ENCODE measurements at places on chromosomes 5 and 9.

- DNase-seq = no peak
These were observed 12.6 kb downstream of the CRB2 start for GRCh38 chr9:123368536-123369153.

- no peak for DNase-seq
These were observed 15.8 kb downstream of the GABRB2 start for GRCh38 chr5:161530700-161531099.

DNA sequence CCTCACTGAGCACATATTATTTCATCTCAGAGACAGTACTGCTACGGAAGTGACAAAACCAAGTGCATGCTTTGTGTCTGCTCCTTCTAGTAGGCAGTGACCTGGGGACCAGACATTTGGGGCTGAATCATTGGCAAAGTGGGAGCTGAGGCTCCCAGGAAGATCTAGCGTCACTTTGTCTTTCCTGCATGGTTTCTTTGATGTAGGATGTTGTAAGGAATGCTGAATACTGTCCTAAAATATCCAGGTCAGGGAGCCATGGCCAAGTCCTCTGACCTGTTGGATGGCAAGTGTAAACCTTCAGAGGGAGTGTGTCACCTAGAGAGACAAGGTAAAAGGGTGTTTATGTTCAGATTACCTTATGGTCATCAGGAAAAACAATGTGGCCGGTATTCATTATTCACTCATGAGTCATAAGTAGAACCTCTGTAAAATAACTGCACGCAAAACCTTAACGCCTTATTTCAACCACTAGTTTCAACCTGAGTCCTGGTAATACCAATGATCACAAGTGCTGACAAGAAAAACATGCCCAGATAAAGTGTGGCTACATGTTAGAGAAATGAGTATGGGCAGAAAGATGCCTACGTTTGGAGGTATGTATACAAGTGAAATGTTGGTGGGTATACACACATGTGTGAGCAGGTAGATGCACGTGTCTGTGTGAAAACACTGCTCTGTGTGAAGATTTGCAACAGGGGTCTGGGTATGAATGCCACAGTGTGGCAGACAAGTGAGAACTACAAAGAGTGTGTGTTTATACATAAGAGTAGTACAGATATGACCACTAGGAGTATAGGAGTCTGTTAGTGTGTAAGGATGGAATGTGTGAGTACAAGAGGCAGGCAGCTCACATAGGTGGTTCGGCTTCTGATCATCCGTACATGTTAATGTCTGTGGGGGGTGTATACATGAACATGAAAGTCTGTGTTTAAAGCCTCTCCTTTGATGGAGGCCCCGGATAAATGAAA lies 263.9 kb downstream of the SPOCK1 start:
- DNase-seq = no peak

DNA sequence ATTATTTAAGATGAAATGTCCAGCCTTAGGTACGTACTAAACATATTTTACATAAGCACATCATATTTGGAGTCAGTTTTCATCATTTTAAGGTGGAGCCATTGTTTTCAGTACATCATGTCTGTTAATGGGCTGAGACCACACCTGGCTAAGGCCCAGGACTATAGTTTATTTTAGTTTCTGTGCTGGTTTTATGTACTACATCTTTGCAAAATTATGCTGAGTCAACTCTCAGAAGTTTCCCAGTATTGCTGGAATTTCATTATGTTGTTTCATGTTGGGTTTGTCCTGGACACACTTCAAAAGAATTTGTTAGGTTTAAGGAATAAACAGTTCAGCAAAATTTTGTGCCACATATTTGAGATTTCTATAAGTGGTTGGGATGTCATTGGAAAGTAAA lies 171.2 kb downstream of the CCDC171 start:
- DNase-seq = no peak

DNA sequence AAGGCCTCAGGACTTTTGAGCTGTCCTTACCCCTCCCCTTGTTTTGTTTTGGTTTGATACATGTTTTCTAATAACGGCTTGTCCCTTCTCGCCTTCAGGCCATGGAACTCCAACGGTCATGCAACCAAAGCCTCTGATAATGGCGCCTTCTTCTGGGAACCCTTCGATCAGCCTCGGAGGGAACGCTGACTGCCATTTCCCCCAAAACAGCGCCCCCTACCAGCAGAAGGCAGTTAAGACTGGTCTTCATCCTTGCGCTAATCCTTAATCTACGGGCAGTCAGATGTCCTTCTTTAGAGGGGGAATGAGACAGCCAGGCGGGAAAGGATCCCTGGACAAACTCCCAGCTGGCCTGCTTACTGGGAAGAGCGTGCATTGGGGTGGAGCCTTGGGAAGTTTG lies 276.6 kb downstream of the ICE1 start:
- DNase-seq = no peak

DNA sequence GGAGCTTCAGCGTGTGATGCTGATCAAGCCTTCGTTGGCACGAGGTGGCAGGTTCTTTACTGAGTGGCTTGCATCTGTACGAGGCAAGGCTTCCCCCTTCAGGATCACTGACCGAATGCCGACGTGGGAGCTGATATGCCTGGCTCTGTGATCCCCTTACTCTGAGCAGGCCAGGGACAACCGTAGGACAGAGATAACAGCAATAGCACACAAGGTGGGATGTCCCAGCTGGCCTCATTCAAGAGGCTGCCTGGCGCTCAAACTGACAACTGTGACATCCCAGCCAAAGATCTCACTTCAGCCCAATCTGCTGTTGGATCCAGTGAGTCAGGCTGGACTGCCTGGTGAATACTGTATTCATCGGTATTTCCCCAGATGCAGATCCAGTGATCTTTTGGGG lies 199.4 kb upstream of the PANK3 start:
- DNase-seq = no peak

GRCh38 chr5:1555011-1555807 lies 31.4 kb upstream of the LPCAT1 start:
- peak; percentile 39 for DNase-seq

- DNase-seq = no peak
These were observed 8.1 kb downstream of the MTMR12 start for GRCh38 chr5:32304622-32305021.

DNA sequence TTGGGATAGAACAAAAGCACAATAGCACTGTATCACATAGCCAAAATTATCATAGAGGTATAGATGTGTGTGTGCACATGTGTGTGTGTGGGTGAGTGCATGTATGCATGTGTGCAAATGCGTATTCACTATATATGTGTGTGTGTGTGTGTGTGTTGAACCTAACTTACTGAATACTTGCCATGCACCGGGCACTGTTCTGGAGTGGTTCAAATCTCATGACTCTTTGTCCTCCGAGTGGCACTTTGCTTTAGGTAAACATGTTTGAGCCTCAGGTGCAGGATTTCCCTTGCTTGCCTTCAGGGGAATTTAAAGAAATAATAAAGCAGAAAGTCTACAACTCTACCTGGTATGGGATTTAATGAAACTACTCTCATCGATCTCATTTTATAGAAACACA lies 183.5 kb upstream of the GDNF start:
- no peak for DNase-seq

- no peak for DNase-seq
These were observed 20.4 kb upstream of the RPS14 start for GRCh38 chr5:150469718-150470469.

- DNase-seq = no peak
These were observed 29.6 kb upstream of the GRXCR2 start for GRCh38 chr5:145902421-145902820.

DNA sequence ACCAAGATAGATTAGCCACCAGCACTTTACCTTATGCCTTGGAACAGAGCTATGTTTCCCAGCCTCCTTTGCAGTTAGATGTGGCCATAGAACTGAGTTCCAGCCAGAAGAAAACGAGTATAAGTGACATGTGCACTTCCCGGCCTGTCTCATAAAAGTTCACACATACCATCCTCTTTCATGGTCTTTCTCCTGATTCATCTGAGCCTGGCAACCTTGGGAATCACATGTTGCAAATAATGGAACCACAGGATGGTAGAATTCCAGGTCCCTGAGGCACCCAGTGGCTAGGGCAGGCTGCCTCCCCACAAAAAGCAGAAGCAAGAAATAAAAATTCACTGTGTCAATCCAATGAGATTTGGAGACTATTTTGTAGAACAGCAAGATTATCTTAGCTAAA lies 128.1 kb downstream of the PDE4D start:
- DNase-seq = no peak

- DNase-seq = no peak
These were observed 27.7 kb downstream of the LHX6 start for GRCh38 chr9:122200960-122201595.

DNA sequence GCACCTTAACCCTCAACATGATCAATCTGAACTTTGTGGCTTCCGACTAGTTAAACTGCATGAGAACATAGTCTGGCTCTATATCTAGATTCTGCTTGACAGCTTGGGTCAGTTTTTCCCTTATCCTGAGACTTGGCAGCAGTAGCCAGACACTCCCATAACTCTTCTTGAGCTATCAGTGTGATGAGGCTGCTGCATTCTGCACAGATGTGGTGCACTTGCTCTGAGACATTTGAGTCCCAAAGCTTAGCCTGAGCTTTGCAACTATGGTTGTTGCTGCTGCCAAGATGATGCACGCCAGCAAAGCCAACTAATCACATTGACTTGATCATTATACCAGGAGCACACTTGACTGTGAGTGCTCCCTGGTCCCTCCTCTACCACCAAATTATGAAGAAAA lies 36.2 kb downstream of the MOCS2 start:
- DNase-seq = no peak

- DNase-seq = no peak
These were observed 92.0 kb downstream of the SNCAIP start for GRCh38 chr5:122404018-122404417.

DNA sequence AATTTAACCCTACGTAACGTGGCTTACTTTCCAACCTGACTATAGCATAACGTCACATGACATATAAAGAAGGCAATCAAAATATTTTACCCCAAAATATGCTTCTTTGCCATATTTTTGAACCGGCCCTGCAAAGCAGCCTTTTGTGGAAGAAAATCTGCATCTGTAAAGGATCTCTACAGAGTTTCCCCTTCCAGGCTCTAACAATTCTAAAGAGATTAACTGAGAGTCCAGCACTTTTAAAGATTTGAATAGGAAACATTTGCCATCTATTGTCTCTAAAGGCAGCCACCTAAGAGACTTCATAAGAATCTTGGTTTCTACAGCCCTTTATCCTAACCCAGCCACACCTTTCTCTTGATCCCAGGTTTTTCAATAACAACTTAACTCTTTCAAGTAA lies 22.7 kb downstream of the AP3B1 start:
- no peak for DNase-seq

DNA sequence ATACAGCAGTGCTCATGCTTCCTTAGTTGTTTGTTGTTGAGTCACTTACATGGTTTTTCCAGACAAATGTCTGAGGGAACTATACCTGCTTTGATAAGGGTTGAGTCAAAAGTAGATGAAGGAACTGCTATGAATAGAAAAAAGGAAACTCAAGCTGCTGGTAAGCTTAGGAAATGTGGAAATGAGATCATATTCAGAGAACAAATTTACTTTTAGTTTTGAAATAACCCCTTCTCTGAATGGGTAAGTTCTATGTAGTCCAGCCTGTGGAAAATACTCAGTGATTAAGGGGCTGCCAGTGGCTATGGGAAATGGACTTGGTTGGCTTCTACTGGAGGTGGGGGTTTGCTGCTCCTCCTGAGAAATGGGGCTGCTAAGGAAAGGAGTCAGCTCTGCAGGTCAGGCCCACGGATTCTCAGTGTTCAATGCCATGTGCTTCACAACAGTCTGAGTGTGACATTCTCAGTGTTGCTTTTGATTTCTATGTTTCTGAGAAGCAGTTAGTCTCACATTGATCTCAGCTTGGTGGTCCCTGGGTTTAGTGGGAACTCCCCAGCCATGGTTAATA lies 47.7 kb upstream of the GLRX start:
- peak; percentile 74 for DNase-seq

DNA sequence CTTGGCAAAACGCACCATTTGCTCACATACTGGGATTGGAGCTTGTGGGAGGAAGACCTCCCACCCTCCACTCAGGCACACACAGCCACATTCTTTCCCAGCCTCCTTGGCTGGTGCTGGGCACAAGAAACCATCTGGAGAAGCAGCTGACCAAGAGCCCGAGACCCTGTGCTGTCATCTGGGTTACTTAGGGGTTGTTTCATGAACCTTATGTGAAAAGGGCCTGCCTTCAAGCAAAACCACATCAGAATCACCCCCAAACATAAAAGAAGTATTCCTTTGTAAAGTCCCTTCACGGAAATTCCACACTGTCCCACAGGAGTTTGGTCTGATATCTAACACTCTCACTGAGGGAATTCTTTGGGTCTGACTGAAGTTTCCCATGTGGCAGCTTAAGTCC lies 172.1 kb downstream of the NR3C1 start:
- no peak for DNase-seq

DNA sequence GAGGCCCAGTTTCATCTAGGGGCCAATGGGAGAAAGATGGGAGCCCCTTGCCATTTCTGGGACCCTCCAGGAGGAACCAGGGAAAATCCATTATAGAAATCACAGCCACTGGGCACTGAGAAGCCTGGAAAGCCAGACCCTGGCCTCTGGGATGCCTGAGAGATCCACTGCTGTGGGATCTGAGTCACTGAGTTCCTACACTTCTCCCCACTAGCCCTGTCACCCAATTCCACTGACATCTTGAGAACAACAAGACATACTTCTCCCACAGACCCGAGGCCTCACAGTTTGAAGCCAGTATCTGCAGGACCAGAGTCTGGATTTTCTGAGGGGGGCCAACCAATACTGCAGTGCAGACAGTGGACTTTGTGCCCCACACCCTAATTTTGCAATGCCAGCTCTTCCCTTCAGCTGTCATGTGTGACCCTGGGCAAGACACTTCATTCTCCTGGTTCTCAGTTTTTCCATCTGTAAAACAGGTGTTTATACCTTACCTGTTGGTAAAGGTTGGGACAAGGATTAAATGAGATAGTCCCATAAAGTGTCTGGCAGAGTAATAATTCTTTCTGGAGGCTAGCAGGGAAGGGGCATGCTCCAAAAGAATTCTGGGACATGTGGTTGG lies 46.5 kb downstream of the CXXC5 start:
- DNase-seq = no peak

GRCh38 chr9:120891884-120892747 lies 15.1 kb upstream of the PHF19 start:
- DNase-seq = peak; percentile 71

- no peak for DNase-seq
These were observed 19.6 kb downstream of the MFAP3 start for GRCh38 chr5:154058055-154059038.

DNA sequence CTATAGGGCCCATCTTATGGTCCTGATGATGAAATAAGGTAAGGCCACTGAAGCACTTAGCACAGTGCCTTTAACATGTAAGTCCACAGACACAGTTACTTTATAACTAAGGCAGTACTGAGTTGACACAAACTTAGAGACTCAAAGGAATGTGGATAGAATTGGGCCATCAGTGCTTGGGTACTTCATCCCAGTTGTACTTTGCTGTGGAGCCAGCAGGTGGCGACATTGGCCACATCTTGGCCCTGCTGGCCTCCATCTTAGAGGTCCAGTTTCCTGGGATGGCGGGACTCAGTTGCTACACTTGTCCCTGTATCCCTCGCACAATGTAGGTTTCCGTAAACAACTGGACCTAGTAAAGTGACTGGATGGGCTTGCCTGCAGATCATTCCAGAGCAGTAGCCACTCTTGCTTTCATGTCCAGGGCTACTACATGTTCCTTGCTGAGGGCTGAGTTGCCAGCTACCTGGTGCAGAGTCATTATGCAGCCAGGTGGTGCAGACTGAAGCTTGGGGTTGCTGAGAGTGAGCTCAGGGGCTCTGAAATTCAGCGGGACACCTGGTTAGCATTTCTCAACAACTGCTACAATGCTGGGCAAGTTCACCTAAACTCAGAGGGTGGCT lies 10.6 kb downstream of the MTAP start:
- peak; percentile 85 for DNase-seq
